ENCODE measurements at places on chromosomes 7 and 10.

- no peak for DNase-seq
Observed at GRCh38 chr7:28018446-28018845, 162.1 kb downstream of the JAZF1 start.

- DNase-seq = no peak
Observed at GRCh38 chr7:24942226-24942625, 37.8 kb downstream of the OSBPL3 start.

DNA sequence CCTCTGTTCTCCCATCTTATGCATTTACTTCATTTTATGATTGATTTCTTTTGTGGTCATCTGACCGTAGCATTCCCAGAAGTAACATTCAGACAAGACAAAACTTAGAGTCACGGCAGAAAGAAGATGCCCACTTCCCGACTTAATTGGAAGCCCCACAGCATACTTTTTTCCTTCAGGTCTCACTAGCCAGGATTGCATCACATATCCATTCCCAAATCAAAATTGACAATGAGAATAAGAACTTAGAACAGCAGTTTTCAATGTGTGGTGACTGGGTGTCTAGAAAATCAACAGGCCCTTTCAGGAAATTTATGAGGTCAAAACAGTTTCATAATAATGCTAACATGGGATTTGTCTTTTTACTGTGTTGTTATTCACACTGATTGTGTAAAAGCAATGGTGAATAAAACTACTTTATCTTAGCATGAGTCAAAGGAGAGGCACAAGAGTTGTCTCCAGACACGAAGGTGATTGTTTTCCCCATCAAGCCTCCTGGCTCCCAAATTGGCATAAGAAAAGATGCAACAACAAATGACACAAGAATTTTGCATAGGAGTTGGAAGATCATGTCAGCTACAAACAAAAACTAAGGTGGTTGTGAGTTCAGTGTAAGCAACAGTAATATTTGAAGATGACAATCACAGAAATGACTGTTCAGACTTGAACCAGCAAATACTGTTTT lies 493.9 kb downstream of the HTR7 start:
- DNase-seq = no peak

- DNase-seq = no peak
Observed at GRCh38 chr7:148986742-148987009, 41.6 kb downstream of the PDIA4 start.

GRCh38 chr7:20232848-20233247 lies 15.7 kb upstream of the MACC1 start:
- no peak for DNase-seq

GRCh38 chr10:23081891-23082290 lies 13.5 kb upstream of the MSRB2 start:
- DNase-seq = peak; percentile 41

DNA sequence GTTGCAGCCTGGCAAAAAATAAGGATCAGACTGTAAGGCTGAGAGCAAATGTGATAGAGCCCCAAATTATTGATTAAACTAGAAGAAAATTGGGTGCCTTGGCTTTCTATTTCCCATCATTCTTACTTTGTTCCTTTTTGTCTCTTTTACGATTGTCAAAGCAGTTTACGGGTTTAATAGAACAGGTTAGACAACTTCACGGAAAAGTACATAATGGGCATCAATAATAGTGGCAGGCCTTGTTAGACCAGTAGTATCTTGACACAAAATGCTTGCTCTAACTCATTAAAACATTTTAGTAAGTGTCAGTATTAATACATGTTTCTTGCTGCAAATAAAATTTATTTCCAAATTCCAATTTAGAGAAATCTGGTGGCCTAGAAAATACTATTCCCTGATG lies 14.5 kb upstream of the GGCT start:
- DNase-seq = no peak

GRCh38 chr7:55377162-55377817 lies 12.2 kb downstream of the LANCL2 start:
- no peak for DNase-seq

GRCh38 chr10:101512738-101513137 lies 75.3 kb downstream of the POLL start:
- DNase-seq = no peak

DNA sequence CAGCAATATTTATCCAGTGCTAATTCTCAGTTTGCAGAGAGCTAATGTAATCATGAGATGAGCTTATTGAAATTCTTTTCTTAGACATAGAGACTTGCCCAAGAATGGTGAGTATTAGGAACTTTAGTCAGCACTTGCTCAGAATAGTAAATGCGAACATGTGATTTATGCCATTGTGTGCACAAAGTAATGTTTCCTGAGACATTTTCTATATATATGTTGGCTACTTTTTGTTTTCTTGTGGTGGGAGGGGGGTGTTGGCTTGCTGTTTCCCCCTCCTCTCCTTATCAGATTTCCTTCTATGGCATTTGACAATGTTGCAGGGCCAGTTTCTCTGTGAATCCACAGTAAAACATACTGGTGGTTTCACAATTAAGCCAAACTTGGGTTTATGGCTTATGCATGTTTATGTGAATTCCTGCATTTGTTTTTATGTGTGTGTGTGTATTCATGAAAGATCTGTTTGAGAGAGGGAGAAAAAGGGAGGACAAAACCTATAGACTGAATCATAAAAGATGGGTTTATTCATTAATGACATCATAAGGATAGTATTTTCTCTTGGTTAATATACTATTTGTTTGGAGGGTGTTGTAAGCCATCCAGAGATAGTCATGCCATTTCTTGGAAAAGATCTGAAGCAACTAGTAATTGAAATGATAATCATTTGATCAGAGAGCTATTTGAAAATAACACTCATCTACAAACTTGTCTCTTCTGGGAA lies 36.3 kb downstream of the ARID5B start:
- DNase-seq = no peak

DNA sequence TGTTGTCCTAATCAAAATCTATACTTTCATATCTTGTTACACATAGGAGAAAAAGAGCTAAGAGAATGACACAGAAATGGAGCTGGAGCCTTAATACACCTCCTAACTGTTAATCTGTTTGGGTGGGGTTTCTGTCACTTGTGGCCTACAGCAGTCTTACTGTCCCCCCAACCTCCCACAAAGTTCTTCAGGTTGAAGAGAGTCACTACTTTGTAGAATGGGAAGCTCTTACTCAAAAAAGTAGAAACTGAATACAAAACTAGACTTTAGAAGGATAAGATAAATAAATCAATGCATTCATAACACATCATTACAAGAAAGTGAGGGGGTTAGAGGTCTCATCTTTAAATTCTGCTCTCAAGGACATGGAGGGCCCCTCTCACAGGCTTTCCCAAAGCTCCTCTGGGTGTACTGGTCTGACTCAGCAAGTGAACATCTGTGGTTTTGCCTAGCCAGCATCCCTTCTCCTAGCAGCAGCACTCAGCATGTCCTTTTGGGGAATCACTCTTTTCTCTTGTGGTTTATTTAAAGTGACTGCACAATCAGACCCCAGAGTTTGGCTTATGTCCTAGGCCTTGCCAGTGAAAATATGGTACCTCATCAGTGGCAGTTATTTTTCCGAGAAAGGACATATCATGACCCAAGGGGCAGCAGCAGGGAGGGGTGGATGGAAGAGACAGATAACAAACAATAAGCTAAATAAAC lies 2.0 kb upstream of the BLVRA start:
- DNase-seq = no peak

DNA sequence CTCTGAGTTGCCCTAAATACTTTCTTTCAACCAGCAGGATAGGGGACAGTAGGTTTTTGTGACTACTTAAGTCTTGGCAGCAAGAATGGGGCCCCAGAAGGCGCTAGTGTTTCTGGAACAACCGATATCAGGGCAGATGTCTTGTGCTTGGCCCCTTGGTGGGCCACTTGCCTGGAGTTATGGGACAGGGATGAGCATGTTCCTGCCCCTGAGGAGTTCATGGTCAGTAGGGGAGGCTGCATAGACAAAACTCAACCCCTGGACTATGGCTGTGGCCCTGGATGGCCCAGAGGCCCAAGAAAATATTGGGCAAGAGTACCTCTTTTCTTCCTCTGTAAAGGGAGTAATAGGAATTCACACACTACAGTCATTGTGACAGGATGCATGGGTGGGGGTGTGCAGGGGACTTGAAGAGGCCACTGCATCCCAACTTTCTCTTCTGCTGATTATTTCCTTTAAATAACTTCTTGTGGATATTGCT lies 57.7 kb upstream of the IGFBP3 start:
- DNase-seq = no peak

DNA sequence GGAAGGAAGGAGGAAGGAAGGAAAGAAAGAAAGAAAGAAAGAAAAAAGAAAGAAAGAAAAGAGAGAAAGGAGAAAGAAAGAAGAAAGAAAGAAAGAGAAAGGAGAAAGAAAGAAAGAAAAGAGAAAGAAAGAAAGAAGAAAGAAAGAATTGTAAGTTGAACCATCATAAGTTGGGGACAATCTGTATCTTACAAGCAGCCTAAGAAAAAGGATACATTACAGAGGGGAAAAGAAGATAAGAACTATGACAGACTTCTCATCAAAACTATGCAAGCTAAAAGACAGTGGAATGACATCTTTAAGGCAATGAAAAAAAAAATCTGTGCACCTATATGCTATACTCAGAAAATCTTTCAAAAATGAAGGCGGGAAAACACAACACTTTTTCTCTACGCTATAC lies 50.3 kb upstream of the SP4 start:
- peak; percentile 1 for DNase-seq

GRCh38 chr10:122087436-122087835 lies 98.5 kb downstream of the TACC2 start:
- DNase-seq = no peak

Data from HCT116 (cell line).